Adrenal gland (tissue), 19 donors: ENCODE measurements at places on chromosomes 1 and 21. TPM values are rescaled to one million over a fixed set of nuclear protein-coding genes. Genes with fewer than 3 reads are reported as not detected.

The LEPROT gene
- 67.7 TPM for total RNA-seq

DNA sequence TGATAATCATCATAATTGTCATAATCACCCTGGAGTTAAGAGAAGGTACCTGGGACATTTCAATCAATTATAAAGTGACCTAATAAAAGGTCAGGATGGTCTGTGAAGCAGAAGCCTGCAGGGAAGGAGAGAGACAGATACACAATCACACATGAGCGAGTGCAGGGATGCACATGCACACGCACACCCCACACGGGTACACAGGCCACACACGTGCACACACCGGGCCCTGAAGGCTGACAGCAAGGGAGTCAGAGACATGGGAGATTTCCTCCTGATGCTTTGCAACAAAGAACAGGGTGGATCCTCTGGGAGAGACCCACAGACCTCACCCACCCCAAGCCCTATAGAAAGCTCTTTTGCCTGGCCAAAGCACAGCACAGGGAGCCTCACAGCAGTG, 82.3 kb upstream of the ZC3H12A start:
- no peak for DNase-seq
- no peaks in the 10 kb centered on the region for H3K36me3 ChIP-seq
- no peak overlapping the region for H3K4me3 ChIP-seq

- no peaks in the 10 kb centered on the region for H3K27me3 ChIP-seq
- no peak overlapping the region for H3K4me3 ChIP-seq
- no peak overlapping the region for H3K27ac ChIP-seq
- no peaks in the 10 kb centered on the region for H3K4me1 ChIP-seq
These were observed 174.4 kb downstream of the GRIK3 start for GRCh38 chr1:36859926-36860325.

GRCh38 chr21:29073222-29074006, at the start of gene CCT8:
Gene CCT8, minus strand, starts transcription at chr21:29073648. Its CDS starts 58 bp downstream, at chr21:29073590.
- H3K27me3 ChIP-seq: no peaks in the 10 kb centered on the region
- peaks cover 18% of the 10 kb centered on the region for H3K4me1 ChIP-seq
- peaks cover 14% of the 10 kb centered on the region for H3K36me3 ChIP-seq
- H3K4me3 ChIP-seq: peak within 1 kb of the TSS; percentile 97
- peak; percentile 99 for DNase-seq

- H3K27me3 ChIP-seq: no peaks in the 10 kb centered on the region
- no peak overlapping the region for H3K27ac ChIP-seq
- no peaks in the 10 kb centered on the region for H3K4me1 ChIP-seq
- H3K4me3 ChIP-seq: no peak overlapping the region
- DNase-seq: no peak
- H3K36me3 ChIP-seq: no peaks in the 10 kb centered on the region
These were observed 243.1 kb upstream of the CXADR start for GRCh38 chr21:17269760-17270159.

GRCh38 chr1:228650141-228650540, 85.1 kb upstream of the RHOU start:
- H3K36me3 ChIP-seq: no peaks in the 10 kb centered on the region
- H3K27ac ChIP-seq: no peak overlapping the region
- no peak overlapping the region for H3K4me3 ChIP-seq
- DNase-seq: no peak

DNA sequence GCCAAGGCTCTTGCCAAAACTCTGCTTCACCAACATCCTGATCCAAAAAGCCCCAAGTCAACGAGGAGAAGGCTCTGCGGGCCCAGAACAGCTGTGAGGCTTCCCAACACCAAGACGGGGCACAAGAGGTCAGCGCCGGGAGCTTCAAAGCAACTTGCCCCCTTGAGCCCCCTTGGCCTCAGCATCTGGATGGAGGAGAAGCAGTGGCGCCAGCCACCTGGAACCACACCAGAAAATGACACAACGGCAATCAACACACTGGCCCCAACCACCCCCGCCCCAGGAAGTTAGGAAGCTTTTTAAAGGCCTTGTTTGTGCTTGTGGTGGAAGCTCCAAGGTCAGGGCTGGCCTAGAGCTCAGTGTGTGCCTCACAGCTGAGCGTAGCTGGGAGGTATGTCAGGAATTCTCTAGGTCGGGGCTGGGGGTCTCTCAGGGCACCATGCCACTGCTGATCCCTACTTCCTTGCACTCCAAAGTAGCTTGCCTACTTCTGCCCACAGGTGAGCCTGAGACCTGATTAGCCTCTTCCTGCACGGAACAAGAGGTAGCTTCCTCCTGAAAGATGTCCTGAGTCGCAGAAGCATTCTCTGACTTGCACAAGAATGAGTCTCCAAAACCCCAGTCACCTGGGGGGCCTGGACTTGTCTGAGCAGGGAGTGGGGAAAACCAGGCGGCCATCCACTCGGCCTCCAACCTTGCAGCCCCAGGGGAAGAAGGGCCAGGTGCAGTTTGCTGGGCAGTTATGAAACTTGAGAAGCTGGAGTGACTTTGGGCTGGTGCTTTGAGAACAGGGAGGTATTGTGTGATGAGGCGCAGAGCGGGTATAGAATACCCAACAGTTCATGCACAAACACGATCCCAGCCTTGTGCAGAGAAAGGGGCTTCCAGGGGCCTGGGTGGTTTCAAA, 9.7 kb upstream of the SRP9 start:
- no peak overlapping the region for H3K4me3 ChIP-seq
- H3K27ac ChIP-seq: peak overlapping the region; percentile 40
- H3K36me3 ChIP-seq: no peaks in the 10 kb centered on the region
- no peaks in the 10 kb centered on the region for H3K27me3 ChIP-seq
- peak; percentile 79 for DNase-seq

The SERPINC1 gene
- total RNA-seq: 0.61 TPM

The CHAF1B gene
- 1.2 TPM for total RNA-seq

GRCh38 chr21:34705011-34705410, 36.2 kb downstream of the CLIC6 start:
- H3K4me1 ChIP-seq: no peaks in the 10 kb centered on the region
- DNase-seq: no peak
- H3K4me3 ChIP-seq: no peak overlapping the region
- H3K27ac ChIP-seq: no peak overlapping the region

DNA sequence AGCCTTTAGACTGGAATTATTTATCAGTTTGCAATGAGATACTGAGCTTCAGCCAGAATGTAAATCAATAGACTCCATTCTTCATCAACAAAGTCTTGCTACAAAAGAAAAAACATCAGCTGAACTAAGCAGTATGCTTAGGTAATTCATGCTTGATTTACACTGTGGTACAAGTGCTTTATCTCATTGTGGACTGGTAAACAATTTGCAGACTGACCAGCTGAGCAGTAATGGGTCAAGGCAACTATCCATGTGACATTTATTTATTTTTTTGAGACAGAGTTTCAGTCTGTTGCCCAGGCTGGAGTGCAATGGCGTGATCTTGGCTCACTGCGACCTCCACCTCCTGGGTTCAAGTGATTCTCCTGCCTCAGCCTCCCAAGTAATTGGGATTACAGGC, 39.8 kb upstream of the SYT2 start:
- H3K27ac ChIP-seq: no peak overlapping the region
- no peak overlapping the region for H3K4me3 ChIP-seq
- DNase-seq: no peak
- no peaks in the 10 kb centered on the region for H3K27me3 ChIP-seq
- no peaks in the 10 kb centered on the region for H3K4me1 ChIP-seq

The AADACL4 gene
- total RNA-seq: not detected

DNA sequence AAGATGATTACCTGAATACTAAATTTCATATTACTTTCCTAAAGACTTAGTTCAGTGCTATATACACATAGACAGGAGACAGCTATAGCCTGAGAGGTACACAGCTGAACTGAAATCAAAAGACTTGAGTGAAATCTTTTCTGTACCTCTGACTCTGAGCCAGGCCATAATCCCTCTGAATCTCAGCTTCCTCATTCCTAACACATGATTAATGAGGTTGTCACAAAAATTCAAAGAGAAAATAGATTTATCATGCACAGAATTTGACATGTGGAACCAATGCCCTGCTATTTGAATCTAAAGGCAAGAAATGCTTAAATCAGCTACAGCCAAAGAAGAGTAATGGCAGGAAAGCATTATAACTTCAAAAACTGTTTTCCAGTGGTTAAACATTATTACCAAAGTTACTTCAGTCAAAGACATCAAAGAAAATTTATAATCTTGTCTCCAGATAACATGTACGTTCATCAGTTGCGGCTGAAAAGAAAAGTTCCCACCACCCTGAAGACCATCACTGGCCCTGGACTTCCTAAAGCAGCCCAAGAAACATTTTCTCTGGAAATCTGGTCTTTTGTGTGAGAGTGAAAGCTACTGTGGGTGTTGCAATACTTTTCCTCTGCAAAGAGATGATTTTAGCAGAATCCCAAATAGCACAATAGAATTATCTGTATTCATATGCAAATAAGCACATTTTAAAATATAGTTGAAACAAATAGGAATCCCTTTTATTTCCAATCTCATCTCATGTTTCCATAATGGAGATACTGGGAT, 13.8 kb upstream of the ATP1A1 start:
- no peaks in the 10 kb centered on the region for H3K27me3 ChIP-seq
- peaks cover 4% of the 10 kb centered on the region for H3K4me1 ChIP-seq
- no peak overlapping the region for H3K4me3 ChIP-seq
- H3K36me3 ChIP-seq: no peaks in the 10 kb centered on the region
- H3K27ac ChIP-seq: no peak overlapping the region

The IL22RA1 gene
- total RNA-seq: 0.76 TPM

The RPE65 gene
- not detected for total RNA-seq

DNA sequence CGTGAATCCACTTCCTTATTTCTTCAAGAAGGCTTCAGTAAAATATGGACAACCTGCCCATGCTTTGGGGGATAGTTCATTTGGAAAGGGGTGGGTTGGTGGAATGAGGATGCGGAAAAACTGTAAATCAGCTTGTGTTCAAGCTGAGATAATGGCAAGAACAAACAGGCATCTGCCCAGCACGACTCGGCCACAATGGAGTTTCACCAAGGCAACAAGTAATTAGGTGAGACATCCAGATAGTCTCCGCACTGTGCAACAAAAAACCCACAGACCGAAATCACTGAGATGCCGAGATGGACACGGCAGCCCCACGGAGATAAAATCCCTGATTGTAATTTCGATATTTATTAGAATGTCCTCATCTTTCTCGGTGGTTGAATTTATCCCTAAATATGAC, 455.2 kb downstream of the AJAP1 start:
- H3K27me3 ChIP-seq: peaks cover 7% of the 10 kb centered on the region
- H3K4me3 ChIP-seq: no peak overlapping the region
- DNase-seq: no peak
- H3K36me3 ChIP-seq: no peaks in the 10 kb centered on the region
- H3K27ac ChIP-seq: no peak overlapping the region

The LENEP gene
- not detected for total RNA-seq

The KLHDC9 gene
- total RNA-seq: 6.4 TPM

The PDZK1IP1 gene
- total RNA-seq: 2.1 TPM

- H3K4me1 ChIP-seq: no peaks in the 10 kb centered on the region
- H3K27ac ChIP-seq: no peak overlapping the region
- H3K36me3 ChIP-seq: no peaks in the 10 kb centered on the region
These were observed 94.0 kb upstream of the NGF start for GRCh38 chr1:115432061-115432460.

The ZFP69B gene
- total RNA-seq: 1.8 TPM

DNA sequence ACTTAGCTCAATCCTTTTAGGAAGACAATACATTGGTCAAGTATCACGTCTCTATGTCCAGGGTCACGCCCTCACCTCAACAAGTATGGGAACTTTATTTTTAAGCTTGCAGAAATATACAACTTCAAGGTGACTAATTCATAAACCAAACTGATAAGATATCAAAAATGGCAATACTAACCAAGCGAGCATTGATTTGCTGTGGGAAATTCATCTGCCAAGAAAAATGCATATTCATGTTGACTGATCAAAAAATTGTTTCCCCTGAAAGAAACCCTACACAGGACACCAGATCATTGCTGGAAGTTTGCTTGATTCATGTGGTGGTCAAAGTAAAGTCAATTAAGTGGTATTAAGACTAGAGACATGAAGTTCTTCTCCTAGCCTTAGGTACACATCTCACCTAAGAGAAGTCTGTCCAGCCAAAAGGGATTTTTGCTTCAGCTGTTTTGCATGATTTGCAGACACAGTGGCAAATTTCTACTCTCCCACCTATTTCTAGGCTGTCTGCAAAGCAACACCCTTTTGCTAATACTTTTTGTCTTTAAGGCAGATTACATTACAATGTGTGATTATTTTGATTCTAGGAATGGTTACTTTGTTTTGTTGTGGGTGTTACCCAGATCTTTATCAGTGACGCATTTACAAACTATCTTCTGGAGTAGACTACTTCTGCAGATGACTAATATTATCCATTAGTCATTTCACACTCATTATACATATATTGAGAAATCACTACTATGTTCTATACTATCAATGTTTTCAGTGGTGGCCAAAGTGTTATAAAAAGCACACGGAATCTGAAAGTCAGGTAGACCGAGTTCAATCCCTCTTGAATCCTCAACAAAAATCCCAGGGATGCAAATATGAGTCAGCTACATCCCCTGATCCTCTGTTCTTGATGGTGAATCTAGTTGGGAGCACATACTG, 12.4 kb downstream of the SAMSN1 start:
- H3K27me3 ChIP-seq: no peaks in the 10 kb centered on the region
- peaks cover 4% of the 10 kb centered on the region for H3K4me1 ChIP-seq
- no peak for DNase-seq

The RIIAD1 gene
- not detected for total RNA-seq

DNA sequence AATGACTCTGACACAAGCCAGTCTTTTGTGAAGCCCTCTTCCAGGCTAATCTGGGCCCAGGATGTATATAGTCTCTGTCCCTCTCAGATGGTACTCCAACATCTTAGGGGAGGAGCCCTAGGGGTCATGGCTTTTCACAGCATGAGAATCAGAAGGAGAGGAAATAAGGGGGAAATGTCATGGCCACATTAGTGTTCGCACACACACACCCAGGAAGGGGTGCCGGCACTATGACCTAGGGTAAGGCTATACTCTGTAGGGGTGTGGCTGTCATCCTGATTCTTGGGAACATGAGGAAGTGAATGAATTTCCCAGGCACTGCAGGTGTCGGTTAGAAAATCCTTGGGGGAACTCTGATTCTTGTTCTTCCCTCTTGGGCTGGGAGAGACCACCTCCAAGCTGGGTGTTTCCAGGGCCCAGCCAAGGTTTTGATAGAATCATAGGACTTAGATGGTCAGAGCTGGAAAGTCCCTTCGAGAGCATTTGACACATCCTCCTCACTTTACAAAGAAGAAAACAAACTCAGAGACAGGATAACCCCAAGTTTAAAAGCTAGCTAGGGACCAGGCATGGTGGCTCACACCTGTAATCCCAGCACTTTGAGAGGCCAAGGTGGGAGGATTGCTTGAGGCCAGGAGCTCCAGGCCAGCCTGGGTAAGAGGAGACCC, 22.0 kb downstream of the GFI1 start:
- H3K4me3 ChIP-seq: no peak overlapping the region
- H3K4me1 ChIP-seq: no peaks in the 10 kb centered on the region
- H3K27me3 ChIP-seq: no peaks in the 10 kb centered on the region
- no peaks in the 10 kb centered on the region for H3K36me3 ChIP-seq
- no peak overlapping the region for H3K27ac ChIP-seq
- no peak for DNase-seq

The MYBPH gene
- total RNA-seq: not detected

The LRRC39 gene
- 4.5 TPM for total RNA-seq
